ENCODE measurements at places on chromosomes 5 and 9. TPM values are rescaled to one million over a fixed set of nuclear protein-coding genes. Genes with fewer than 3 reads are reported as not detected.

Gene NR6A1
- total RNA-seq, result 0.26 TPM

Gene TMC1
- not detected for total RNA-seq

Gene KIF4B
- under 0.01 TPM for total RNA-seq

Gene TAF11L5
- not detected for total RNA-seq

DNA sequence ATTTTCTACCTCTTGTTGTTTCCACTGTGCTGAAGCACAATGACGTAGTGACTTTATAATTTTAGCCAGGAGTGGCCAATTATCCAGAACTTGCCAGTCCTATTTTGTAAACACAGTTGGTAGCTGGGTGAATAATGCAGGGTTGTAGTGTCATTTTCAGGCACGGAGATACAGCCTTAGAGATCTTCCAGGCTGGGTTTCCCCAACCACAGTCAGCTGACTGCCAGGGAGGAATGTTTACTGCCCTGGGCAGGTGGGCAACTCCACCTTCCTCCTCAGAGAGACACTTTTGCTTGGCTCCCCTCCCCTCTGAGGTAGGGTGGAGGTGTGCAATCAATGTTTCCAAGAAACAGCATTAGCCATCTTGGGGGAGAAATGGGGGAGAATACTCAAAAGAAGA is 228.1 kb upstream of the NR4A3 start:
- H3K4me3 ChIP-seq, result no peak overlapping the region
- no peaks in the 10 kb centered on the region for H3K4me1 ChIP-seq
- H3K27me3 ChIP-seq, result no peaks in the 10 kb centered on the region
- no peak for DNase-seq

GRCh38 chr5:68962757-68963484 is 130.9 kb upstream of the SLC30A5 start:
- no peaks in the 10 kb centered on the region for H3K36me3 ChIP-seq
- H3K27me3 ChIP-seq, result no peaks in the 10 kb centered on the region
- H3K4me1 ChIP-seq, result no peaks in the 10 kb centered on the region
- H3K27ac ChIP-seq, result no peak overlapping the region
- no peak overlapping the region for H3K4me3 ChIP-seq

DNA sequence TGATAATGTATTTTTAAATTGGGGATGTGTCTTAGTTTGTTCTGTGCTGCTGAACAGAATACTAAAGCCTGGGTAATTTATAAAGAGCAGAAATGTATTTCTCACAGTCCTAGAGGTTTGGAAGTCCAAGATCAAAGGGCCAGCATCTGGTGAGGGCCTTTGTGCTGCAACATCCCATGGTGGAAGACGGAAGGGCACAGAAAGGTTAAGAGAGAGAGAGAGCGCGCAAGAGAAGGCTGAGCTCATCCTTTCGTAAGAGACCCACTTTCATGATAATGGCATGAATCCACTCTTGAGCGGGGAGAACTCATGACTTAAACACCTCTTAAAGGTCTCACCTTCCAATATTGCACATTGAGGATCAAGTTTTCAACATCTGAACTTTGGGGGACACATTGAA is 79.1 kb upstream of the GOLM1 start:
- no peaks in the 10 kb centered on the region for H3K27me3 ChIP-seq
- no peak for DNase-seq

GRCh38 chr9:109716631-109717030 is 63.4 kb upstream of the PALM2AKAP2 start:
- no peak overlapping the region for H3K4me3 ChIP-seq
- DNase-seq, result peak; percentile 26
- H3K27me3 ChIP-seq, result no peaks in the 10 kb centered on the region
- no peaks in the 10 kb centered on the region for H3K36me3 ChIP-seq
- H3K27ac ChIP-seq, result no peak overlapping the region
- no peaks in the 10 kb centered on the region for H3K4me1 ChIP-seq

- H3K4me3 ChIP-seq, result no peak overlapping the region
- no peaks in the 10 kb centered on the region for H3K4me1 ChIP-seq
- peaks cover 2% of the 10 kb centered on the region for H3K27me3 ChIP-seq
- no peak for DNase-seq
- no peaks in the 10 kb centered on the region for H3K36me3 ChIP-seq
These were observed 132.4 kb downstream of the NPR3 start for GRCh38 chr5:32843531-32843895.

DNA sequence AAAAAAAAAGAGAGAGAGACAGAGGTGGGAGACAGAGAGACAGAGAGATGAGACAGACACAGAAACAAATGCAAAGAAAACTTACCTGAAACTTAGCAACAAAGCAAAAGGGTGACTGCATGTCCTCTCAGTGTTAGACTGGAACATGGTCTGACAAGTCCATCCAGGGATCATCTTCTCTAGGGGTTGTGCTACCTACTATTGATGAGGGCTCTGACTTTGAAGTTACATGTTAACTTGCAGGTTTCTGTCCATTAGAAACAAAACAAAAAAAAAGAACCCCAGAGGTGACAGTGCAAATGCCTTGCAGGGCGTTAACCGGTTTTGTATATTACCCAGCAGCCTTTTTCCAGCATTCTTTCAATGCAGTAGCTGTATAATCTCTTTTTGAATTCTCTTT is 13.6 kb upstream of the SPARC start:
- no peaks in the 10 kb centered on the region for H3K36me3 ChIP-seq
- no peaks in the 10 kb centered on the region for H3K27me3 ChIP-seq
- peak overlapping the region; percentile 92 for H3K27ac ChIP-seq
- H3K4me1 ChIP-seq, result peaks cover 33% of the 10 kb centered on the region
- no peak overlapping the region for H3K4me3 ChIP-seq
- peak; percentile 8 for DNase-seq

DNA sequence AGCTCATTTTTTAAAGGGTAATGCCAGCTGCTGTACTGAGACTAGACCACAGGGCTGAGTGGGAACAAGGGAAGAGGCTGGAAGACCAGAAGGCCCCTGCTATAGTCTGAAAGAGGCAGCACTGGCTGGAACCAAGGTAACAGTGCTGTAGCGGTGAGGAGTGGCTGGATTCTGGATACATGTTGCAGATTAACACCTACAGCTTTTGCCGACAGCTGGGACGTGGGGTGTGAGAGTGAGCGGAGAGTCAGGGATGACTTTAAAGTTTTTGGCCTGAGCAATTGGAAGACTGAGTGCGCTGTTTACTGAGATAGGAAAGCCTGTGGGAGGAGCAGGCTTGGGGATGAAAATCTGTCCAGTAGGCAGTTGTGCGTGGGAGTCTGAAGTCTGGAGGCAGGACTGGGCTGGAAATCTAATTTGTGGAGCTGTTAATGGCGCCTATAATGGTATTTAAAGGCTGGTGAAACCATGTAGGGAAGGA is 26.5 kb downstream of the AQP7 start:
- H3K36me3 ChIP-seq, result peaks cover 2% of the 10 kb centered on the region
- no peak for DNase-seq
- no peak overlapping the region for H3K4me3 ChIP-seq
- H3K4me1 ChIP-seq, result no peaks in the 10 kb centered on the region
- H3K27ac ChIP-seq, result no peak overlapping the region

GRCh38 chr5:17917465-17917864 is 283.2 kb downstream of the TAF11L14 start:
- no peaks in the 10 kb centered on the region for H3K27me3 ChIP-seq
- H3K4me3 ChIP-seq, result no peak overlapping the region
- no peaks in the 10 kb centered on the region for H3K4me1 ChIP-seq
- no peak overlapping the region for H3K27ac ChIP-seq
- no peaks in the 10 kb centered on the region for H3K36me3 ChIP-seq

DNA sequence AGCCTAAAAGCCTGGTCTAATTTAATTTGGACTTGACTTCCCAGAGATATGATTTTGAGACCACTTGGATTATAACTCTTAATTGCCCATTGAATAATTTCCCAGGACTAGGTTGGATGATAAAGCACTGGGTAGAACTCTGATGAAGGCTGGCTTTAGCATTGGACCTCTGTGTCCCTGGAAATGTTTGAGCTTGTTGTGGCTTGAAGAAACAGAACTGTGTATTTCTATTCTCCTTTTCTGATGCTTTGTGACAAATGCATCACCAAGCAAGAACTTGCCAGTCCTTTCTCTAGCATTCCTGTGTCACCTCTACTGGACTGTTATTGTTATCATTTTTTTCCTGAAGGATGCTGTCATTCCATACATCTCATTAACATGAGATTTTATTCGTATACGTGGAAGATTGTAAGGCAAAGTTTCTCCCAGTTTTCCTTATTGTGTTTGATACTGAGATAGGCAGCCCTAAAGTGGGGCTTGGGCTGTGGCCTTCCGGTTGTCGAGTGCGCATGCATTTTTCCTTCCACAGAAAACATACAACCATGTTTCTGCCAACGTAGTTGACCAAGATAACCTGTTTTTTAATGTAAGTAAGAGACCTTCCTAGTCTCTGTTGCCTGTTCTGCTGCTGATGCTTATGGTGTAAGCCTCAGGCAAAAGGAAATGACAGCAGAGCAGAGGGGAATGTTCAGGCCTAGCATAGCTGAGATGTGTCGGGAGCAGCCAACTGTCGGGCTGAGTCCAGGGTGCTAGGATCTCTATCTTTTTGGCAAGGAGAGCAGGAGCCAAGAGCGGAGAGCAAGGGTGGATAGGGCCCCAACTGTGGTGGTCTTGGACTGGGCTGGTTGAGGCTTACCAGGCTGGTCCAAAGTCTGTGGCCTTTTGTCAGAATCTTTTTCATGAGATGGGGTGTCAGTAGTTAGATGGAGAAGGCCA is 2.3 kb downstream of the NTRK2 start:
- H3K27ac ChIP-seq, result no peak overlapping the region
- no peak overlapping the region for H3K4me3 ChIP-seq
- no peaks in the 10 kb centered on the region for H3K4me1 ChIP-seq
- no peak for DNase-seq
- no peaks in the 10 kb centered on the region for H3K36me3 ChIP-seq

- H3K27ac ChIP-seq, result no peak overlapping the region
- no peak overlapping the region for H3K4me3 ChIP-seq
- no peaks in the 10 kb centered on the region for H3K27me3 ChIP-seq
- no peak for DNase-seq
These were observed 715.1 kb upstream of the ACO1 start for GRCh38 chr9:31669311-31669710.

GRCh38 chr5:179793468-179794139 is at the start of gene LTC4S:
TSS of gene LTC4S (plus strand) at chr5:179793986. CDS start at chr5:179794081, 95 bp downstream.
- H3K27ac ChIP-seq, result no peak within 1 kb of the TSS
- peak; percentile 69 for DNase-seq
- no peak within 1 kb of the TSS for H3K4me3 ChIP-seq
- peaks cover 12% of the 10 kb centered on the region for H3K36me3 ChIP-seq
- no peaks in the 10 kb centered on the region for H3K27me3 ChIP-seq

DNA sequence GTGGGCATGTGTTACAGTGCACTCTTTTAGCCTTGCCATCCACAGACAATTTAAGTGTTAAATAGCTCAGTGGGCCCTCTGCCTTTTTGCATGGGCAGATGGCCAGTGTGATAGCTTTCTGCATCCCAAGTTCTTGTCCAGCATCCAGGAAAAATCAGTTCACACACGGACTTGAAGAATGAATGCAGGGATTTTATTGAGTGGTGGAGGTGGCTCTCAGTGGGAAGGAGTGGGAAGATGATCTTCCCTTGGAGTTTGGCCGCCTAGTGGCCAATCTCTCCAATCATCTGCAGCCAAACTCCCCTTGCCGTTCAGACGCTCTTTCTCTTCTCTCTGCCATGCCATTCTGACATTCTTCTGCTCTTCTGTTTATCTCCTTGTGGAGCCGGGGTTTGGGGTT is 322.4 kb upstream of the GRAMD2B start:
- no peaks in the 10 kb centered on the region for H3K27me3 ChIP-seq
- no peaks in the 10 kb centered on the region for H3K4me1 ChIP-seq
- no peak overlapping the region for H3K4me3 ChIP-seq
- DNase-seq, result peak; percentile 11

DNA sequence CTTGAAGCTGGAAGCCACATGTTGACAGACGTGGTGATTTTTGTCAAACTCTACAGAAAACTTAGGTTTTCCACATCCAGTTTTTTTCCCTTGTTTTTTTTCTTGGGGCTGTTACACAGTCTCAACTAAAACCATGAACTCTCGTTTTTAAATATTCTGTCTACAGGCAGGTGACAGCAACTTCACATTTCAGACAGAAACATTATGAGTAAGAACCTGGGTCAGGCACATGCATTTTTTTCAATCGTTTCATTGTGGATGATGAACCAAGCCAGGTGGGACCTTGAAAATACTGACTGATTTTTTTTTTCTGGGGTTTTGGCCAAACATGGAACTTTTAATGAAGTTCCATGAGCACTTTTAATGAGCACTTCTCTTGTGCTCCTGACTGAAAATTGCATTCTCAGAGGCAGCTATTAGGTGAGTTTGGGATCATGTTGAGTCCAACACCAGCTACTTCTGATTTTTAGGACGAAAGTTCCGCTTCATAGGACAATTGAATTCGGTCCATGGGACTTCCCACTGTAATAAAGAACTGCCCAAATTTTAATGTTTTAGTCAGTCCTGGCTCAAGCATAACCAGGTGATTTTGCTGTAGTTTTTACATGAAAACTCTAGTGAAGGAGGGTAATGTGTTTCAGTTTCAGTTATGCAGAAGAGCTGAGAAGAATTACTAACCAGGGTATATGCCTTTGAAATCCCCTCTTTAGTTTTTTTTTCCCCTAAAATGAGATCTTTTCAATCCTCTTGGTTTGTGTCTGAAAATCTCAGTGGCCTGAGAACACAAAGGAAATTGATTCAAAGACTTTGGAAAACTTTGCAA is 93.2 kb upstream of the ADAMTS16 start:
- H3K36me3 ChIP-seq, result no peaks in the 10 kb centered on the region
- H3K27me3 ChIP-seq, result no peaks in the 10 kb centered on the region
- no peak overlapping the region for H3K27ac ChIP-seq
- H3K4me3 ChIP-seq, result no peak overlapping the region
- H3K4me1 ChIP-seq, result no peaks in the 10 kb centered on the region
- no peak for DNase-seq

DNA sequence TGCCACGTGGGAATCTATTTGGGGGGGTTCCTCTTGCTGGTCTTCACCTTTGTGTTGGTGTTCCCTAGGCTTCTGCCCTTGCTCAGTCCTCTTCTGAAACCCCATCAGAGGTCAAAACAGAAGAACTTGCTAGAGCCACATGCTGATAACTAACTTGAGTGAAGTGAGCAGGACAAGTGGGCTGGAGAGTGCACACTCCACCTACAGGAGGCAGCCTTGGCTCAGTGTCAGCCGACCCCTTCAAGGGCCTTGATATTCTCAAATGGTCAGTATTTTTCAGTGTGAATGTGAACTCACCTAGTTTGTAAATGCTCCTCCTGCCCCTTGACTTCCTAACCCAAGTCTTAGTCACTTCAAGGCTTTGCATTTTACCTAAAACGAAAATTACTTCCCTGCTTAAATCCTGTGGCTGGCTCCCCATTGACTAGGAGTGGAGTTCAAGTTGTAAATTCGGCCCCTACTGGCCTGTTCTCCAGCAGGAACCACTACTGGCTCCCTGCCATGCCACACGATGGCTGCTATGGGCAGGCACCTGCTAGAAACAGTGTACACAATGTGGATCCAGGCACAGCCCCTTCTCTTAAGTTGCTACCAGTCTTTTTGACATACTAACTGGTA is 3.6 kb upstream of the SLC1A3 start:
- DNase-seq, result no peak
- no peaks in the 10 kb centered on the region for H3K27me3 ChIP-seq
- no peak overlapping the region for H3K27ac ChIP-seq
- H3K4me1 ChIP-seq, result peaks cover 2% of the 10 kb centered on the region
- H3K36me3 ChIP-seq, result no peaks in the 10 kb centered on the region
